Peyer's patch (tissue), 4 donors: ENCODE measurements at places on chromosomes 2 and 18. TPM values are rescaled to one million over a fixed set of nuclear protein-coding genes. Genes with fewer than 3 reads are reported as not detected.

- DNase-seq: no peak
These were observed 112.8 kb upstream of the CDC42EP3 start for GRCh38 chr2:37784071-37784758.

- peak; percentile 21 for DNase-seq
These were observed 139.6 kb downstream of the TRABD2A start for GRCh38 chr2:84741182-84741822.

- DNase-seq: no peak
These were observed 31.4 kb downstream of the POLR1A start for GRCh38 chr2:86074256-86074655.

- DNase-seq: no peak
These were observed 11.2 kb downstream of the KIAA2012 start for GRCh38 chr2:202084265-202084664.

DNA sequence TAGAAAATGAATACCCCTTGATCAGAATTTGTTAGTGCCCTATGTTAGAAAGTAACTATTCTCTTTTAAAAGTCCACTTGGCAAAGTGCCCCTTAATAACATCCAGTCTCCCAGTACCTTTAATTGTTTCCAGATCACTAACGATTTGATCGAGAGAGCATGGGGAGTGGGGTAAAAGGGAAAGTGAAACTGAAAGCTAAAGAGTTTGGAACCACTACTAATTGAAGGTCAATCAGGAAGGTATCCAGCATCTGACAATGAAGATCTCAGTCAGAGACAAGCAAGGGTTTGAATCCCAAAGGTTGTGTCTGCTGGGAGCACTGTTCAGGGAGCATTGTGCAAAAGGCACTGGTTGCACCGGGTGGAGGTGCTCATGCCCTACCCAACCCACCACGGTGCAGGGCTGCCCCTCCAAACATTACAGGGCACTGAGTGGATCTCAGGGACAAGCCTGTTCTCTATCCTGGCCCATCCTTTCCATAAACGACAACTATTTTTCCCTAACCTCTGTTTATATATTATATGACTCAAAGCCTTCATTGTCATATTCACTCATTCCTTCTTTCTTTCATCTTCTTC is 14.6 kb upstream of the RIT2 start:
- no peak for DNase-seq

GRCh38 chr18:25164211-25164847 is 187.6 kb downstream of the ZNF521 start:
- no peak for DNase-seq

GRCh38 chr2:196170606-196171247 is 651 bp downstream of the STK17B start:
- peak; percentile 71 for DNase-seq

- DNase-seq: no peak
These were observed 84.9 kb upstream of the HPCAL1 start for GRCh38 chr2:10217489-10218435.

DNA sequence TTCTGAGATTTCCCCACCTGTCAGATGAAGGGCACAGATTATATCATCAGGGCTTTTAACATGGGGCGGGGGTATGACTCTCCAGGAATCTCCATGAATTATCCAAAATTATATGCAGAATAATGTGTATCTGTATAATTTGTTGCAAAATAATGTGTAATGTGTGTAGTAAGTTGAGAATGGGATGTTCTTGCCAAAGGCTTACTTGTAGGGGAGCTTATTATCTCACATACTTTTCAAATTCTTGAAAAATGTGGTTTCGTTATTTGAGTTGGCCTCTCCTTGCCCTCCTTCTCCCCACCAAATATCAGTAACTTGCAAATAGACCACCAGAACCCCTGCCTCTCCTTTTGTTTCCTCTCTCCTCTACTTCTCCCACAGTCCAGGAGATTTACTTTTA is 35.6 kb downstream of the UBR3 start:
- DNase-seq: no peak

Gene RFX8
- not detected for total RNA-seq

Gene THSD7B
- total RNA-seq: 0.80 TPM

Gene IMP4
- total RNA-seq: 76.3 TPM

Gene POTEI
- total RNA-seq: not detected

Gene ZSWIM2
- not detected for total RNA-seq
